ENCODE measurements at places on chromosomes 3 and 15.

DNA sequence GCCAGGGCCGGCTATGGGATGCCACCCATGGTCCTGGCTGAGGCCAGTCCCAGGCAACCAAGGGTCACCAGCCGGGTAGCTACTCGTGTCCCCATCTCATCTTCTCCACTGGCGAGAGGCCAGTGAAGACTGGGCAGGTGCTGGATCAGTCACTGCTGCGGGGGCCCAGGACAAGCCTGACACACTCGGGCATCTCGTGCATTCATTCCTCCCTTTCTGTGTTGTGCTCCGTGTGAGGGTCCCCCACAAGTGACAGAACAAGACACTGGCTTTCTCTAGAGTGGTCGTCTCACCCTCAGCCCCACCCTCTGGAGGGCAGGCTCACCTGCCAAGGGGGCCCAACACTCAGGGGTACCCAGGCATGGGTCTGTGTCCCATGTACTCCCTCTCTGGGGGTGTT lies 48.4 kb downstream of the ROPN1B start:
- DNase-seq, result no peak

GRCh38 chr15:70627734-70628548 lies 135.4 kb downstream of the UACA start:
- DNase-seq, result no peak

DNA sequence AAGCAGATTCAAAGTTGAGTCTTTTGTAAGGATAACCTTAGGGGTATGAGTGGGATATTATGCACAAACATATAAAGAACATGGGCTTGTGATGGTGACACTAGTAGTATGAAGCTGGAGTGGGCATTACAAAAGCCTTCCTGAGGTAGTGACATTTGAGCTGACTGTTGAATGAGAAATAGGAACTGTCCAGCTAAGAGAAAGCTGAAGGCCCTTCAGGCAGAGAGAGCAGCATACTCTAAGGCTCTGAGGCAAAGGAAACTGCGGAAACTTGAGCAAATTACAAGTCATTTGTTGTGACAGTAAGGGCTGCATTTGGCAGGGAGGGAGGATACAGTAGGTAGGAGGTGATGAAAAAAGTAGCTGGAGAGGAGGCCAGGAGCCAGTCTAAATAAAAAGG lies 190.7 kb upstream of the CD96 start:
- DNase-seq, result no peak

- DNase-seq, result no peak
Observed at GRCh38 chr3:129506231-129506742, 22.2 kb upstream of the RHO start.

DNA sequence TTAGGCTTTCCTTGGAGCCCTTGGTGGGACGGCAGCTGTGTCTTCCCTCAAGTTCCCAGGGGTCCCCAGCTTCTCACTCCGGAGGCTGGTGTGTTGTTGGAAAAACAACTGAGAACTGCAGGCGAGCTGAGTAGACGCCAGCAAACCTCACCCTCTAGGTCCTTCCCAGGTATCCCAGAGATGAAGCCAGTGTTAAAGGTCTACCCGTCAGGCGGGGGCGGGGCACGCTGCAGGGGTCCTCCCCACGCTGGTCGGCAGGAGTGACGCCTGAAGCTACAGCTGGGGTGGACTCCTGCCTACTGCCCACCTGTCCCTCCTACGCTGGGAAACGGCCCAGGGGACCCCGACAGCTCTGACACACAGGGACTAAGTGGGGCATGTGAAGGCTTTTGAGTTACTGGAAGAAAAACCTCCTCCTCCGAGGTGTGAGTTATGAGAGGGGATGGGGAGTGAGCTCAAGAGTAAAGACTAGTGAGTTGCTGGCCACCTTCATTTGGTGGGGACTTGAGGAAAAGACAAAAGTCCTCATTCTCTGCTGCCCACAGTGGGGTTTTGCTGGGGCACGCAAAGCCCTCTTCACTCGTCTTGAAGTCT lies 32.2 kb upstream of the SNRPA1 start:
- no peak for DNase-seq

DNA sequence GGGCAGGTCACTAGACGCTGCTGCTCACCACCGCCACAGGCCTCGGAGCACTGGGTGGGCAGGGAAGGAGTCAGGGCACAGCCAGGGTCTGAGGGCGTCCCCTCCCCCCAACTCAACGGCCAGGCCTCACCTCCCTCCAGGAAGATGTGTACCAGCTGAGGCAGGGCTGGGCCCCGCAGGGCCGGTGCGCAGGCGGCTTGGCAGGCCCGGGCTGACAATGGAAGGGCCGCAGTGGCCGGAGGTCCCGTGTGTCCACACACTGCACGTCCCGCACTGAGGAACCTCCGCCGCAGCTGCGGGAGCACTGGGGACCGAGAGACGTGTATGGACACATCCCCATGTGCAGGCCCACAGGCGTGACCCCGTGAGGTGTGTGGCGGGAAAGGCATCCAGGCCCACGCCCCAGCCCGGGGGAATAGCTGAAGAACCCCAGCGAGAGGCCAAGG lies 47.4 kb downstream of the ADAMTS7 start:
- DNase-seq, result no peak

DNA sequence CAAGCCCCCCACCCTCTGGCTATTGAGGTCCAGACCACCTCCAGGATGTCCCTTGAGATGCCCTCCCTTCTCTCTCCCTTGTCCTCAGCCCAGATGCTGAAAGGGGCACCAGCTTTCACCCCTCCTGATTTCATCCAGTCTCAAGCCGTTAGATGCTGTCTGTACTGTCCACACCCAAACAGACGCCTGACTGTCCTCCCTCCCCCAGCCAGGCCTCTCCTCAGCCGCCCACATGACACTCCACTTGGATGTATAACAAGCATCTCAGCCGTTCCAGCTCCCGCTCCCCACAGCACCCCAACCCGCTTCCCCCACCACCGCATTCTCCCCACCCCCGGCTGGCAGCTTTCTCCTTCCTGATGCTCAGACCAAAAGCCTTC lies 25.0 kb upstream of the CYP11A1 start:
- no peak for DNase-seq

- DNase-seq, result no peak
Observed at GRCh38 chr3:105014631-105015030, 352.1 kb upstream of the ALCAM start.

Measured in NCI-H1436 (cell line).